ENCODE measurements at places on chromosomes 7 and 10.

- DNase-seq, result no peak
Observed at GRCh38 chr7:112509402-112509801, 28.6 kb downstream of the LSMEM1 start.

DNA sequence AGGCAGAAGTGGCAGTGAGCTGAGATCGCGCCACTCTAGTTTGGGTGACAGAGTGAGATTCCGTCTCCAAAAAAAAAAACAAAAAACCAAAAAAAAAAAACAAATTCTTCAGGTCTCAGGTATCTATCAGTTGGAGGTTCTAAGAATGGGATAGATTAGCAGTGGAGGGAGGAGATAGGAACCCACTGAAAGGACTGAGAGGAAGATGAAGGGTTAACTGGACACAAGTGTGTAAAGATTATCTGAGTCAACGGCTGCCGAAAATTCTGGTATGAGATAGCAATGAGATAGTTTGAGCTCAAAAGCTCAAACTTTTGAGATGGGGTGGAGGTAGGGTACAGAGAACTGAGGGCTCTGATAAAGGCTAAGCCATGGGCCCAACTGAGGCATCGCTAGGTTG is 12.8 kb downstream of the ZNF467 start:
- DNase-seq, result no peak

DNA sequence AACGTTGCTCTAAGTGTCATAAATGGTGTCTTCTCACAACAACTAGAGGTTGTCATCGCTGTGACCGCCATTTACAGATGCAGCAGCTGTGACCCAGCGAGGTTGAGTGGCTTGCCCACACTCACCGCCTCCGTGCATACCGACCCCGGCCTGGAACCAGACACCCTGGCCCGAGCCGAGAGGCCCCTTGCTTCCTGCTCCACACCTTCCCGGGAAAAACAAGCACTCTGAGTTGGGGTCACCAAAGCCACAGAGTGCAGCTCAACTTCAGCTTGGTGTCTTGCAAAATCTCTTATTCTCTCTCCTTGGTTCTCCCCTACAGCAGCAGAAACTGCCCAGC is 115.7 kb upstream of the PPP2R2D start:
- no peak for DNase-seq

DNA sequence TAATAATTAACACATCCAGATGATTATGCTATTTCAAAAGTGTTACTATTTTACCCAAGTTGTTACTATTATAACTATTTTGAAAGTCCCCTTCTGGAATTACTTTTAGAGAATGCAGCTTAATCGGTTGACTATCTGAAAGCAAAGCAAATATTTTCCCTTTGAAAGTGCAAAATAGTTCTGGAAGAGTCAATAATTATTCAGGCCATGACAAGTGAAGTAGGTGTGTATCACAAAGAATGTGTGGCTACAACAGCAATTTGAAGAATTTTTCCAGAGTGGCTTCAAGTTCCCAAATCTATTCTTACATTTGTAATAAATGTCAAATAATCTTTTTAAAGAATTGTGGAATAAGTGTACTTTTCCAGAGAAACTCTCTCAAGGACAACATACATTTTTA is 42.8 kb downstream of the RNLS start:
- no peak for DNase-seq

GRCh38 chr10:30368065-30368718 is 19.1 kb upstream of the MTPAP start:
- DNase-seq, result no peak

DNA sequence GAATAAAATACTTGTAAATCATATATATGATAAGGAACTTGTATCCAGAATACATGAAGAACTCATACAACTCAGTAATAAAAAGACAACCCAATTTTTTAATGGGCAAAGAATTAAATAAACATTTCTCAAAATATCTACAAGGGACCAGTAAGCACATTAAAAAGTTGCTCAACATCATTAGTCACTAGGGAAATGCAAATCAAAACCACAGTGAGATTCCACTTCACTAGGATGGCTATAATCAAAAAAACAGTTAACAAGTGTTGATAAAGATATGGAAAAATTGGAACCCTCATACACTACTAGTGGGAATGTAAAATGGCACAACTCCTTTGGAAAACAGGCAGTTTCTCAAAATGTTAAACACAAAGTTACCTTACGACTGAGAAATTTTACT is 40.3 kb upstream of the YAE1 start:
- no peak for DNase-seq

GRCh38 chr10:48896756-48897440 is 42.7 kb downstream of the LRRC18 start:
- no peak for DNase-seq

DNA sequence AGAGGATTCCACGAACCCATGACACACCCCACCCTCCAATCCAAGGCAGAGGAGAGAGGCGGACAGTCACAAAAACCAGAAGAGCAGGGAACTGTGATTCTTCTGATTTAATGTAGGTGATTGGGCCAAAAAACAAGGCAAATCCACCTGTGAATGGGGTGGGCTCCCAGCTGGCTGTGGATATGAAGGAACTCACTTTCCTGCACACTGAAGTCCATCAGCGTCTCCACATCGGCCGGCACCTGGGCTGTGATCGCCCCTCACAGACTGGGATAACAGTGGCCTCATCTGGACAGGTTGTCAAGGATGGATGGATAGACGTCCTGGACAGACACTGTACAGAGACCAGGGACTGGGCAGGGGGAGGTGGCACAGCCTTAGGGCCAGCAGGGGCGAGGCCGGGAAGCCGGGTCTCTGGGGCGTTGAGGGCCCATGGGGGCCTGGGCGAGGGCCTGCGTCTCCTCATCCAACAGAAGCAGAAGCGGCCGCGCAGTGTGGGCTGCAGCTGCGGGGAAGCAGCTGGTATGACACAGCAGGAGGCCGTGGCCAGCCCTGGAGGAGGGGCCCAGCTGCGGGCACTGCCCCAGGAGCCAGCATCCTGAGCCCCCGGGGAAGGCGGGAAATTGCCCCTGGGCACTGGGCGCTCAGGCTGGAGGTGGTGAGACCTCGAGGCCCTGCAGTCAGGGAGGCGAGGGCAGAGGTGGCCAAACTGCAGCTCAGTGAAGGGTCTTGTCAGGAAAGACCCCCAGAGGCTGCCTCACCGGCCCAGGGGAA is 54.2 kb downstream of the DIP2C start:
- no peak for DNase-seq

- DNase-seq, result peak; percentile 52
Observed at GRCh38 chr10:67697724-67698131, 1.7 kb upstream of the CTNNA3 start.

- no peak for DNase-seq
Observed at GRCh38 chr10:128877936-128878335, 589.1 kb upstream of the MGMT start.

DNA sequence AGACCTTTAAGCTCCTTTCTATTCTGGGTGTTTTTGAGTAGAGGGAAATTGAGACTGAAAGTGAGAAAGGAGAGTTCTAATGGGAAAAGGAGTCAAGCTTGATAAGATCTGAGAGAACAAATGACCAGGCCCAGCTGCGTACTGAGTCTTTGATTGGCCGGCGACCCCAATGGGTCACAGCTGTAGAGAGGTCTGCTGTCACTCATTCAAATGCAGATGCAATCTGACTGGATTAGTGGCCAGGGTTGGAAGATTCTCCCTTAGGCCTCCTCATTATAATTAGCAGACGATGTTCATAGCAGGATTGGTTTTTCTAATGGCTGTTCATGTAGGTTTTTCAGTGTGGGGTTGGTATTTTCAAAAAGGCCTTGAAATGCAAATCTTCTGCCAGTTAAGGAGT is 127.2 kb upstream of the SLC25A13 start:
- no peak for DNase-seq

- DNase-seq, result no peak
Observed at GRCh38 chr10:126777714-126778113, 107.2 kb upstream of the C10orf90 start.

DNA sequence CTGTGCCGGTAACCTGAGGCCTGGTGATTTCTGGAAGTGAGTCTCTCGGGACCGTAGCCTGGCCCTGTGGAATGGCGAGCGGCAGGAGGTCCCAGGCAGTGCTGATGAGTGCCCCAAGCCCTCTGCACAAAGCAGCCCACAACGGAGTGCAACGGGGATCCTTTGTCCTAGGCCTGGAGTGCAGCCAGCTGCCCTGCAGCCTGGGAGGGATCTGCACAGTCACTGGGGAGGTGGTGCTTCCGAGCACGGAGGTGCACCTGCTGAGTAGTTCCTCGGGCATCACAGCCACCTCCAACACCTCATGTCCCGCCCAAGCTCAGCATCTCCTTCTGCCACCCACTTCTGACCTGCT is 162.8 kb upstream of the ZMIZ1 start:
- no peak for DNase-seq

GRCh38 chr10:26706206-26706605 is 8.7 kb downstream of the PDSS1 start:
- DNase-seq, result peak; percentile 74

DNA sequence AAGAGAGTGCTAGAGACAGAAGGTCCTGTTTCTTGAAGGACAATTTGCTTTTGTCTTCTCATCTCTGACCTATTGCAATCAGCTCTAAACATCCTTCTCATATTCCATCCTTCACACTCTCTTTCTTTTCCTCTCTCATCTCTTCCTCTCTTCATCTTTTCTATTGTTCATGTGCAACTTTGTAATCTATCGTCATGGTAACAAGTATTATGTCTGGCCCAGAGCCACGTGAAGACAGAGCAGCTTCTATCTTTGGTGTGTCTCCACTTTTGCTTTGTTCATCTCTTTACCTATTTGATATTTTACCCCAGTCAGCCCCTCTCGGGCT is 104.9 kb upstream of the ABCB5 start:
- DNase-seq, result no peak

- no peak for DNase-seq
Observed at GRCh38 chr10:52965509-52965908, 192.9 kb upstream of the MBL2 start.
